ENCODE measurements at places on chromosomes 3 and 15. TPM values are rescaled to one million over a fixed set of nuclear protein-coding genes. Genes with fewer than 3 reads are reported as not detected.
A peak's percentile ranks its signal among the peaks of the same experiment; 100 is the strongest.

DNA sequence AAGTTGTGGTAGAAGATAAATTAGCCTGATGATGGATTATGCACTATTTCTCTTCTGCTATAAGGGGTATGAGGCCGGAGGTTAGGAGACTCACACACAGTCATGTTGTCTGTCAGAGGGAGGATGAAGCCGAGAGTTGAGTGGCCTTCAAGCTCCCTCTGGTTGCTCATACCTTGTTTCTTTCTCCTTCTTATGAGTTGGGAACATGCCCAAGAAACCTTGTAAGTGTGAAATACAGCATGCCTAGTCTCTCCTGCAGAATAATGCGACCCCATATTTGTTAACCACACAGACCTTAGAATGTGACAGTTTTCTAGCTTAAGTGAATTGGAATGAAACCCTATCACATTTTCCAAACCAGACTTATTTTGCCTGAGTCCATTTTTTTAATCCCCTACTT lies 366.7 kb downstream of the PTPRG start:
- peak; percentile 52 for DNase-seq

DNA sequence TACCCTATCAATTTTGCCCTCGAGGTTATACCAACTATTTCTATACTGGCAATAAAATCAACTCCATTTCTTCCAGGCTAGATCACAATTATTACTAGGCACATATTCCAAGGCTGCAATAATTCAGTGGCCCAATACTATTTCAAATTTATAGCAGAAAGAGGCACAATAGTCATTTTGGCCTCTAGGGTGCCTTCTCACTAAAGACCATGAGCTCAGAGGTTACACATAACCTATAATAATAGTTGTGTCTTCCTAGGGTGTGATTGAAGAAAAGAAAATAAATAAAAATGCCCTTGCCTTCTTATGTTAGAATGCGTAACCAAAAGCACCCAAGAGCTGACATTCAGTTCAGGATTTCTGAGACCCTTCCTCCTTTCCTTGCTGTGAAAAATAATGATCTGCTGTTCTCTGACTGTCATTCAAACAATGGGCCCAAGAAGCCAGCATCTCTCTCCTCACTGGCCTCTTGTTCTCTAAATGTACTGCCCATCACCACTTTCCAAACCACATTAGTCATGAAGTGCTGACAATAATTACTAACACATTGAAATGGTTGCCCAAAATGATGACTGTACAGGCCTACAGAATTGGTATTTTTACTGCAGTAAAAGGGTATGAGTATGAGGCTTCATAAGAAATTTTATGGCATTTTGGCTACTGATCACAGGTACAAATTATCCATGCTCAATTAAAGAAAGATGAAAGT lies 244.8 kb downstream of the LRRN1 start:
- DNase-seq, result no peak

GRCh38 chr3:82957696-82958095 lies 1196.3 kb upstream of the GBE1 start:
- no peak for DNase-seq

GRCh38 chr3:118108769-118109168 lies 925.9 kb downstream of the IGSF11 start:
- DNase-seq, result no peak

GRCh38 chr3:187352581-187353575 lies 15.3 kb upstream of the RTP4 start:
- DNase-seq, result no peak

GRCh38 chr3:64748244-64748904 lies 60.6 kb upstream of the ADAMTS9 start:
- no peak for DNase-seq

DNA sequence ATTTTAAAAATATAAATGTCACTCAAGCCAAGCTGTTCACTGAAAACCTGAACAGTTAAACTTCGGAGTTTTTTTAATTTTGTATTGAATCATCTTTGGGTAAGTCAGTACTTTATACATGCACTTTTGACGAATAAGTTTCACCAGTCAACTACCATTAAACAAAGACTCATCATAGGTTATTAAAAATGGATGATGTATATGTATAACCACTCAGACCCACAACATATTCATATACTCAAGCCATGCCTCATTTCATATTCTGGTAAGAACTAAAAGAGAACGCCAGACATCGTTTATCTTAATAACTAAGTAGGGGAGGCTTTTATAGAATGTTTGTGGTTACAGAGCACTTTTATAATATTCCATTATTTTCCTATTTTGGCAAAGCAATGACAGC lies 18.3 kb downstream of the MSL2 start:
- no peak for DNase-seq

GRCh38 chr15:68337826-68338225 lies 60.3 kb downstream of the FEM1B start:
- DNase-seq, result no peak

GRCh38 chr15:77487469-77487842 lies 66.8 kb downstream of the HMG20A start:
- DNase-seq, result no peak

DNA sequence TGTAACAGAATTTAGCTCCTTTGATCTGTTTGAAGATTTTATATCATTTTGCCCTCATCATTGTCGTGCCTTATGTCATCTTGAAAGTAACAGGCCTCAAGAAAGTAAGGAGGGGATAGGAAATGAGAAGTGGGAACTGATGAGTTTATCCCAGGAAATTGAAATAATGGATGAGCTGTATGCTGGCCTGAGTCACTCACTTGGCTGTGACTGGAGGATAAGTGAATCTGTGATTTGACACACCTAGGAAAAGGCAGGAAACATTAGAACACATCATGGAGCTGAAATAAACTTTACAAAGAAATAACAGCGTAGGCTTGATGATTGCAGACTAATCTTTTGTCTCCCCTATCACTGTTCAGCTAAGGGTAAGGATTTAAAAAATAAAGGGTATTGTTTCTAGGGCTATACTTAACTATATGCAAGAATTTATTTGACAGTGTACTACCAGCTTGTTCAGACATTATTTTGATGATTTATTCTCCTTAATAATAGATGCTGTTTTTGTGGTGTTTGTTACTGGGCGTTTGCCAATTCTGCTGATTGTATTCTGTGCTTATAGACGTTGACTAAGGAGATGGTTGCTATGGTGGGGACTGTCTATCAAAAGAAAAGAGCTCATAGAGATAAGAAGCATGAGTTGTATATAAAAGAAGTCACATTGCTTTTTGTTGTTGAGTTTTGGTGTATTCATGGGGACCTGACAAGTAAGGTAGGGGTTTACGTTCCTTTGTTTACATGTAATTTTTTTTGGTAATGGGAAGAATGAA lies 105.6 kb upstream of the ROPN1 start:
- DNase-seq, result no peak

- no peak for DNase-seq
Observed at GRCh38 chr3:65033576-65033975, 345.8 kb upstream of the ADAMTS9 start.

GRCh38 chr3:134753999-134754742 lies 40.9 kb upstream of the EPHB1 start:
- DNase-seq, result no peak

- no peak for DNase-seq
Observed at GRCh38 chr3:75262661-75263060, 401.5 kb upstream of the FRG2C start.

DNA sequence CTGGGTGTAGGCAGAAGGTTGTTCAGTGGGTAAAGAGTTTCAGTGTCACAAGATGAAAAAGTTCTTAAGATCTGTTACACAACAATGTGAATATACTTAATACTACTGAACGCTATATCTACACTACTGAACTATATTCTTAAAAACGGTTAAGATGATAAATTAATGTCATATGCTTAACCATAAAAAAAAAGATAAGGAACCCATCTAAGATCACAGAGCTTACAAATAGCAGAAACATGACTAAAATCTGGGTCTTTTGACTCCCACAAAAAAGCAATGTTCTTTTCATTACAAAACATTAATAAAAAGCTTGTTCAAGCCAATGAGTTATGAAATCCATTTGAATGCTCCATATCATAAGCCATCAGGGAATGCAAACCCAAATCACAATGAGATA lies 34.4 kb downstream of the UBR1 start:
- DNase-seq, result no peak

- DNase-seq, result no peak
Observed at GRCh38 chr3:151327571-151328198, 1.7 kb downstream of the P2RY13 start.

The CLDN11 gene
- total RNA-seq, result 4.2 TPM

The GPR87 gene
- total RNA-seq, result not detected

The WDR73 gene
- total RNA-seq, result 55.7 TPM

The ZMYND10 gene
- total RNA-seq, result 10.1 TPM

The LMOD3 gene
- total RNA-seq, result not detected

The TRPM1 gene
- 3.2 TPM for total RNA-seq

The FRMD5 gene
- total RNA-seq, result not detected

The CCDC39 gene
- total RNA-seq, result not detected

All from G401 (cell line).